ENCODE measurements at places on chromosomes 3 and 15.

GRCh38 chr3:67605377-67605776 is 49.0 kb downstream of the SUCLG2 start:
- no peak for DNase-seq

DNA sequence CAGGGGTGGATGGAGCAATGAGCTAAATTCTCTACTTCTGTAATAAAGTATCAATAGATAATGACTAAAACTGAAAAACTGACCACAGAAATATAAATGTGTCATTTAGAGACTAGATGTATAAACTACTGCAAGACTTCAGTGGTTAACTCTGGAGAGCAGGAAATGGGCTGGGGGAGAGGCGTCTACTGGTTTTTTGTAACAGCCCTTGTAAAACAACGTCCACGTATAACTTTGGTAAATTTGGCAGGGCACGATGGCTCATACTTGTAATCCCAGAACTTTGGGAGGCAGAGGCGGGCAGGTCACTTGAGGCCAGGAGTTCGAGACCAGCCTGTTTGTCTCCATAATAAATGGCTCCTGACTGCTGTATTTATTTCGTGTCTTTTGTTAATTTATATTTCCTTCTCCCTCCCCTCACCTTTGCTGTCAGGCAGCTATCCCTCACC is 12.5 kb downstream of the RAB27A start:
- no peak for DNase-seq

DNA sequence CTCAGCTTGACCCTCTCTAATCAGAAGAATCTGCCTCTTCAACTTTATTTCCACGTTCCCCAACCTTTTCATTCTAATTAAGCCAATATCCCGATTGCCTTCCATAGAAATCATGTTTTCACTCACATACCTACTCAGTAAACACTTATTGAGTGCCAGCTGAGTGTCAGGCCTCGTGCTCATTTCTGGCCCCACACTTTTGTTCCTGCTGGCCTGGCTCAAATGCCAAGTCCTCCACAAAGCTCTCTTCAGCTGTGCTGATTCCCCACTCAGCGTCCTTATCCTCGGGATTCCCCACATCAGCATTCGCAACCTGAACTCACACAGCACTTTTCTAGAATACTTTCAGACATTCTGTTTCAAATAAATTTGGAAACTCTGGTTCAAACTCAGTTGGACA is 68.9 kb downstream of the THBS1 start:
- DNase-seq = no peak

- DNase-seq = no peak
Measured at GRCh38 chr3:157913741-157914150, 192.5 kb downstream of the SHOX2 start.

DNA sequence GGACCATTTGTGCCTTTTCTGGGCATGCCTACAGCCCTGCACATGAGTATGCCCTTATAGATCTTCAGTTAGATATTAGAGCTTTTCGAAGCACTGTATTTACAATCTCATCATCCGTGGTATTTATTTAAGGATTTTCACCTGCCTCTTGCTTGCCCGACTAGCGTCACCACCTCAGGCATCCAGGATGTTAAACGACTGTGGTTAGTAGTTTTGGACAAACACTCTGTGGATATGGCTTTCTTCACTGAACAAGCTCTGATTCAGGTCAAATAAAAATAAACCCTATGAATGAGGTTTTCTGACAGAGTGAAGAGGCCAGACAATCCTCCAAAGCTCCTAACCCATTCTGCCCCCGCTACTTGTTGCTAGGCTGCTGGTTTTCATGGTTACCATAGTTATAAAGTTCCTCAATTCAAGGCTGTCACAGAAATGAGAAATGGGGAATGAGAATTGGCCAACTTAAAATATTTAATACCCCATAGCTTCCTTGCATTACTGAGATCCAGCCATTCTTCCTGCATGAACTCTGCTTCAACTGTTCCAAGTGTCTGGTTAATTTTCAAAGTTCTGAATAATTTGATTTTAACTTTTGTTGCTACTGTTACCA is 440.1 kb downstream of the GABRG3 start:
- DNase-seq = peak; percentile 46

DNA sequence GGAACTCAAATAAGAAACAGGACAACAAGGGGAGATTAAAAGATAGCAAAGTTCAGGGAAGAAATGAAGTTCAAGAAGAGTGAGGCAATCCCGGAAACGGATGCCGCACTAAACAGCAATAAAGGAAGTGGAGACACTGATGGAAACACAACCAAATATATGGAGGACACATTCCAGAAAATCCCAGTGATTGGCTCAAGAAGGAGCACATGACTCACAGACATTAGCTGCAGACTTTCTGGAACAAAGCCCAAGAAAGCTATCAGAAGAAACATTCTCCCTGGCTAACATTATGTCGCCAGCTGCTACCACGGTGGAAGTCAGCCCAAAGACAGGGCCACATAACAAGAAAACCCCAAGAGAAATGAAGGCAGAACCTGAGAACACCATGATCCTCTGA is 18.1 kb upstream of the VGLL4 start:
- no peak for DNase-seq

- DNase-seq = no peak
Measured at GRCh38 chr3:40456279-40456939, 730 bp upstream of the RPL14 start.

Data from NCI-H1417 (cell line).